ENCODE measurements at places on chromosomes 13 and 19.

- no peak for DNase-seq
Measured at GRCh38 chr19:29806098-29806866, 5.5 kb upstream of the CCNE1 start.

DNA sequence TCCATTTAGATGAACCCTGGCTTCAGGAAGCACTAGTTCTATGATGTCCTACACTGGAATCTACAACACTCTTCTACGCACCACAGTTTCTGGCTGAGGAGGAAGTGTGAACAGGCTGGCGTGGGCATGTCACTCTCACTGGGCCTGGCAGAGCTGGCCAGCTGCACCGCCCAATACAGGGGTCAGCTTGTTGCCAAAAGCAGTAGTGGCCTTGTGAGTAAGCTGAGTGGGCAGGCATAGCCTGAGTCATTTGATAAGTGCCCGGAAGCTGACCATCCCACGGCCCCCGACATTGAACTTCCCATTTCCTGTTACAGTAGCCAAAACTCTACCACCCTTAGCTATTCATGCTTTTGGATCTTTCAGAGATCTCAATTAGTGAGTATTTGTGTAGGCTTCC, 240.9 kb upstream of the SERP2 start:
- DNase-seq, result no peak

- DNase-seq, result peak; percentile 38
Measured at GRCh38 chr13:20401931-20402856, 123.5 kb downstream of the CRYL1 start.

GRCh38 chr13:105642511-105642958, 892.9 kb downstream of the EFNB2 start:
- no peak for DNase-seq
